ENCODE measurements at places on chromosomes 16 and 17. TPM values are rescaled to one million over a fixed set of nuclear protein-coding genes. Genes with fewer than 3 reads are reported as not detected.

- no peaks in the 10 kb centered on the region for H3K27me3 ChIP-seq
- H3K4me1 ChIP-seq, result peaks cover 4% of the 10 kb centered on the region
- H3K36me3 ChIP-seq, result no peaks in the 10 kb centered on the region
- no peak overlapping the region for H3K4me3 ChIP-seq
- H3K27ac ChIP-seq, result no peak overlapping the region
Measured at GRCh38 chr17:17641621-17642409, 39.4 kb upstream of the RAI1 start.

DNA sequence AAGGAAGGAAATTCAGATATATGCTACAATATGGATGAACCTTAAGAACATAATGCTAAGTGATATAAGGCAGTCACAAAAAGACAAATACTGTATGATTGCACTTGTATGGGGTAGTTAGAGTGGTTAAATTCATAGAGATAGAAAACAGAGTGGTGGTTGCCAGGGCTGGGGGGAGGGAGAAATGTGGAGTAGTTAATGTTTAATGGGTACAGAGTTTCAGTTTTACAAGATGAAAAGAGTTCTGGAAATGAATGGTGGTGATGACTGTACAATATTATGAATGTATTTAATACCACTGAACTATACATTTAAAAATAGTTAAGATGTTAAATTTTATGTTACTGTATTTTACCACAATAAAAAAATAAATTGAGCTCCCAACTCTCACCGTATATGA lies 157.9 kb downstream of the TOX3 start:
- no peak overlapping the region for H3K27ac ChIP-seq
- H3K4me1 ChIP-seq, result no peaks in the 10 kb centered on the region
- H3K27me3 ChIP-seq, result no peaks in the 10 kb centered on the region

- H3K4me3 ChIP-seq, result no peak overlapping the region
- no peak for DNase-seq
- peaks cover 12% of the 10 kb centered on the region for H3K27me3 ChIP-seq
- H3K36me3 ChIP-seq, result no peaks in the 10 kb centered on the region
- H3K27ac ChIP-seq, result no peak overlapping the region
Measured at GRCh38 chr16:87579691-87580090, 22.6 kb upstream of the JPH3 start.

DNA sequence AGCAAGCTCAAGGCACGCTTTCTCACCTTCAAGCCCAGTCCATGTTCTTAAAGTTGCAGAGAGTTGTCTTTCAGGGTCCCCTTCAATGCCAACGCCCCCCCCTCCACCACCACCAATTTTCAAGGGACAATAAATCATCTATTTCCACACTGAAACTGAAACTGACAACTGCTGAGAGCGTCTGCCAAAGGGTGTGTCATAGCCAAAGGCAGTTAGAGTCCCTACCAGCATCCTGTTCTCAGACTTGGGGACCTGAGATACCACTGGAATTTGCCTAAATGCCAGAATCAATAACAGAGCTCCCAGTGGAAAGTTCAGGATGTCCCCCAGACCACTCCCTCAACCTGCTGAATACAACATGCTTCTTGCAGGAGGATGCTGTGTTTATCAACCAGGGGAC lies 133.2 kb upstream of the SOX9 start:
- no peak overlapping the region for H3K4me3 ChIP-seq
- DNase-seq, result no peak
- H3K27me3 ChIP-seq, result no peaks in the 10 kb centered on the region
- H3K36me3 ChIP-seq, result no peaks in the 10 kb centered on the region
- H3K27ac ChIP-seq, result no peak overlapping the region

DNA sequence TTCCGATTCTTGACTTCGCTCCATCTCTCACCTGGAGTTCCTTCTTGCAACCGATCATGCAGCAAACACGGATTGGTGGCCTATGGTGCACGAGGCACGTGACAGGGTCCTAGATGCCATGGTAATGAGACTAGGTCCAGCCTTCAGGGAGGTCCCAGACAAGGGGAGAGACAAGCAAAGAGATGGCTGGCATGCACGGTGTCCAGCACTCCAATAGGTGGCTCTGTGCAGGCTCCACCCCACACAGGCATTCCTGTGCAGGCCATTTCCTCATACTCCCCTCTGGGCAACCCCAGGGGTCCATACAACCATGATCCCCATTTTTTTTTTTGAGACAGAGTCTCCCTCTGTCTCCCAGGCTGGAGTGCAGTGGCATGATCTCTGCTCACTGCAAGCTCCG lies 31.3 kb downstream of the WNT9B start:
- H3K4me1 ChIP-seq, result peaks cover 5% of the 10 kb centered on the region
- no peaks in the 10 kb centered on the region for H3K36me3 ChIP-seq
- DNase-seq, result no peak
- H3K27me3 ChIP-seq, result peaks cover 3% of the 10 kb centered on the region
- H3K4me3 ChIP-seq, result no peak overlapping the region

DNA sequence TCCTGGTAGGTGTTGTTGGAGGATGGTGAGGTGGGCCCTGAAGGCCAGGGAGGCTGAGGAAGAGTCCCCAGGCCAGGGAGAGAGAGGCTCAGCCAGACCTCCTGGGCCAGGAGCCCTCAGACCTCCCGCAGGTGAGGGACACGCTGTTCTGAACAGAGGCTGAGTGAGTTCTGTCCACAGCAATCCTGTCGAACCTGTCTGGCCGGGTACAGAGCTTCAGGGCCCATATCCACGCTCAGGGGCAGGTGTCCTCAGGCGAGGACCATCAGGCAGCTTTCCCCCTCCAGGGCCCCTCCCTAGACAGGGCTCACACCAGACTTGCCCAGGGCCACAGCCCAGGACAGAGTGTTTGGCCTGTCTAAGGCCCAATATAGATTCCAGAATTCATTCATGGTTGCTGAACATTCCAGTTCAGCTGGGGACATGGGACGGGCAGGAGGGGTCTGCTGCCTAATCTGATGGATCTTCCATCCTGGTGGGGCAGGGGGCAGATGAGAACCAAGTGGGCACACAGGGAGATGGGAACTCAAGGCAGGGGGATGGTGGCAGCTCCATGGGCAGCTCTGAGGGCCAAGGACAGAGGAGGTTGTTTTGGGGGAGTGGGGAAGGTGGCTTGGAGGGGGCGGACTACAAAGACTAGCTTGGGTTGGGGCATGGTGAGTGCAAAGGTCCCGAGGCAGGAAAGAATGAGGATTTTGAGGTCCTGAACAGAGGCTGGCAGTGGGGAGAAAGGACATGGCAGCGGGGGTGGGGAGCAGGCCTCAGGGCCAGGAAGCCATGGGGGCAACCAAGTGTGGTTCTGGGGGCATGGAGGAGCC lies 23.4 kb upstream of the MPRIP start:
- DNase-seq, result no peak
- no peak overlapping the region for H3K4me3 ChIP-seq
- peaks cover 37% of the 10 kb centered on the region for H3K4me1 ChIP-seq

- H3K27me3 ChIP-seq, result no peaks in the 10 kb centered on the region
- H3K4me3 ChIP-seq, result no peak overlapping the region
- DNase-seq, result no peak
- no peaks in the 10 kb centered on the region for H3K36me3 ChIP-seq
- peaks cover 4% of the 10 kb centered on the region for H3K4me1 ChIP-seq
Measured at GRCh38 chr16:26665166-26665939, 401.4 kb upstream of the C16orf82 start.

SAT2 gene
- 55.7 TPM for total RNA-seq

DNA sequence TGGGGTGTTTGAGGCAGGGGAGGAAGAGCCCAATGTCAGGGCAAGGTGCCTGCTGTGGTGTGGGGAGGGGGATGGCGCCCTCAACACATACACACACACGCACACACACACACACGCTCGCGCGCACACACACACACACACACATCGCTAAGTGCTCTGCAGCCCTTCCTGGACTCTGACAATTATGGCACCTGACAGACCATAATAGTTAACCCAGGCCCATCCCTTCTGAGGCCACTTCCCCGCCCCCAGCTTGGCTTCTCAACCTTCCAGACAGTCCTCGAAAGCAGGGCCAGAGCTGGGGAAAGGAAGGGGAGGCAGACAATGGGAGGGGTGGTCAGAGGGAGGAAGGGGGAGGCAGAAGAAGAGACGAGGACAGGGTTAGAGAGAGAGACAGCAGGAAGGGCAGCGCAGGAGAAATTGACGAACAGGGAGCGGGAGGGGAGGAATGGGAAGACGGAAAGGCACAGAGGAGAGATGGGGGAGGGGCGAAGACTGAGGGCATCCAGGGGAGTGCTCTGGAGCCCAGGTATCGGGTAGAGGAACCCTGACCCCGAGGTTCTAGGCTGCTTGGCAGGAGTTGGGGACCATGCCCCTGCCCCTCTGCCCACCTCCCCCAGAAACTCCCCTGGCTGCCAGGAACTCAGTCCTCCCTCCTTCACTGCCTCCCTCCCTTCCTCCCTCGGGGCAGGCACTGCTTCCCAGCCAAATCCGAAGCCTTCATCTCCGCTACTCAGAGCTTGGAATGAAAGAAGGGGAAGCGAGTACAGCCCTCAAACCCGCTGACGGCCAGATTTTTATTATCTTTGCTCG lies 4.0 kb downstream of the SRCIN1 start:
- H3K36me3 ChIP-seq, result no peaks in the 10 kb centered on the region
- no peak overlapping the region for H3K27ac ChIP-seq
- no peak for DNase-seq
- peaks cover 10% of the 10 kb centered on the region for H3K4me1 ChIP-seq
